ENCODE measurements at places on chromosomes 16 and 17.

DNA sequence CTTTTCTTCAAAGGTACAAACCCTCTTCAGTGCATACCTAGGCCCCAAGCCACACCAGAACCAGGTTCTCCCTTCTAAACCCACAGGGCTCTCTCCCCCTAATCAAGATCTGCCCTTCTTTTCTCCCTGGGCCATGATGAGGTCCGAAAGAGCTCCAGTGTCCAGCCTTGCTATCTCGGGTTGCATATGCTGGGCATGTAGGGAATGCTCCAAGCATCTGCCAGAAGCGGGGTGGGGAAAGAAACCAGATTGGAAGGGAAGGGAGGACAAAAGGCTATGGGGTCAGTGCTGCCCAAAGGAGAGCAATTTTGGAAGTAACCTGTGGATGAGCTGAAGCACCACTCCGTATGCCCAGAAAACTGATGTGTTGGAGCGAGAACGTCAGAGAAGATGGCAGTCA lies 2.3 kb downstream of the CTDNEP1 start:
- no peak for DNase-seq

GRCh38 chr16:28883221-28883996 lies 5.1 kb downstream of the ATP2A1 start:
- no peak for DNase-seq

DNA sequence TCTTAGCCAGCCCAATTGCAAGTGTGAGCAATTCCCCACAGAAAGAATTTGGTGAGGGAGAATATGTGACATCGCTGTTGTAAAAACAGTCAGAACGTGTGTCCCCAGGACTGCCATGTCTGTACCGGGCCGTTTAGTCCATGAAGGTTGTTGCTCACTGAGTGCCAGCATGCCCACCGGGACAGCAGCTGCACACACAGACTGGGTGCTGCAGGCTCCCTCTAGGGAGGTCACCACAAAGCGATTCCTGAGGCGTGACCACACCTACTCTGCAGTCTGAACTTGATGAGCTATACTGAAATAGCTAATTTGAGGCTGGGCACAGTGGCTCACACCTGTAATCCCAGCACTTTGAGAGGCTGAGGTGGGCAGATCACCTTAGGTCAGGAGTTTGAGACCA lies 44.1 kb upstream of the ADORA2B start:
- DNase-seq, result no peak

DNA sequence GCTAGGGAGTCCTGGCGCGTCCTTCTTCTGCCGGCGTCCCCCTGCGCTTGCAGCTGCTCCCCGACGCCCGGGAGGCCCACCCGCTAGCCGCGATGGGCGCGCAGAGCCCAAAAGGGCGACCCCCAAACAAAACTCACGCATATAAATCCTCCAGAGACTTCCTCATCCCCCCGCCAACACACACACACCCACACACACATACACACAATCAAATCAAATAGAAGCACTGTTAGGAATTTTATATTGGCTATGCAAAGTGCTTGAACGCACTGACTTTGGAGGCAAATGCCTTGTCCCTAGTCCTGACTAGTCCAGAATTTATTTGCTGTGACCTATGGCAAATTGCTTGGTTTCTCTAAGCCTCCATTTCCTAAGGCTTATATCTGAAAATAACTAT lies 23.8 kb upstream of the CRYM start:
- DNase-seq, result no peak
